ENCODE measurements at places on chromosomes 16 and 17.

GRCh38 chr17:48483471-48484131 is 47.2 kb downstream of the HOXB1 start:
- no peak for DNase-seq

DNA sequence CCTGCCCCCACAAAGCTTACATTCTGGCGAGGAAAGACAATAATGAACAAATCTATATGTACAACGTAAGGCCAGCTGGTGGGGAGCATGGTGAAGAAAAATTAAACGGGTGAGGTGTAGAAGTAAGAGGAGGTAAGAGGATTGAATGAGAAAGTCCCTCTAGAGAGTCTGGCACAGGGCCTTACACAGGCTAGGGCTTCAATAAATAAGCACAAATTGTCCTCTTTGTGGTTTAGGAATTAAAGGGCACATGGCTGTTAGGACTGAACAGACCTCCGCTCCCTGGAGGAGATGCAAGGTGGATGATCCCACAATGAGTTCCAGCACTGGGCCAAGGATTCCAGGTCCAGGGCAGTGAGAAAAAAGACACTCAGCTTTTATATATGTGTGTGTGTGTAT is 43.1 kb upstream of the HAPSTR1 start:
- no peak for DNase-seq

DNA sequence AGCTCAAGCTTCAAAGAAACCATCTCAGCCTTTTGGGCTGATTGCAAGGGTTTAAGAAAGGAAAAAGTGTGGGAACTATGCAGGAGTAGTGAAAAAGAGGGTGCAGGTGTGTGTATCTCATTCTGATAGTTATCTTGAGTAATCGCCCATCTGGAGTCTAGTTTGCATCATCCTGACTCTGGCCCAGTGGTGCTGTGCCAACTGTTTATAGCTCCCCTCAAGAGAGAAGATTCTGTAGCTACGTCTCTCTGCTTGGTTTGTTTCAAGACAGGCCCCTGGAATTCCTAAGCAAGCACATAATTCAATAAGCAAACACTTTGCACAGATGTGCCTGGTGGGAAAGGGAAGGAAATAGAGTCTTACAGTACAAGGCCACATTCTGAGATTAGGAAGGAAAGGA is 144.4 kb downstream of the HAPSTR1 start:
- DNase-seq = no peak

DNA sequence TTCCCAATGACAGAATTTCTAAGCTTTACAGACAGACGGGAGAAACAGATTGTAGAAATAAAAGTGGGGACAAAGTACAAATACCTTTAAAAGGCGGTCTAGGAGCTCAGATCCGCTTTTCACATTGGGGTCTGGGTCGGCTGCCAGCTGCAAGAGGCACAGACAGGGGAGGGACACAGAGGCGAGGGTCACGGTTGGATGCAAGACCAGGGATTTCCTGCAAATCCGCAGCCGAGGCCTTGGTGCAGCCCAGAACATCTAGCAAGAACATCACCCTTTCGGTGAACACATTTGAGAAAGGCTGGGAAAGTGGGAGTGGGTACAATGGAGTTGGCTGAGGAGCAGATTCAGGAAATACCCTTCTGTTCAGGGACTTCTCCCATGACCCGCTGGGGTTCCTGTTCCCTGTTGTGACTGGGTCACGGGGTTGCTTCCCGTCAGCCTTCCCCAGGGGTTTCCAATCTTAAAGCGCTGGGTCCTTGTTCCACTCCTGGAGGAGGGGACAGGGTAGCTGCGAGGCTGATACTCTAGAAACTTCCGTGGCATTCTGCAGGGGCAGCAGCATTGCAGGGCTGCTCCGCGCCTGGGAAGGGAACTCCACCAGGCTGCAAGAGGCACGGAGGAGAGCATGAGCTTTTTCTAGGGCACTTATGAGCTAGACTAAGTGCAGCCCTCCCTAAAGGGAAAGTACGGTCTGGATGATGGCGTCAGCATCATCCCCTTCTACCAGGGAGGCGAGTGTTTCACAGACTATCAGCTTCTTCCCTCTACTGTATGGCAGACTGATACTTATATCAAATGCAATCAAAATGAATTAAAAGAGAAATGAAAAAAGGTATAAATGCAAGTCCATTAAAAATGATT is 16.0 kb downstream of the VAC14 start:
- no peak for DNase-seq

DNA sequence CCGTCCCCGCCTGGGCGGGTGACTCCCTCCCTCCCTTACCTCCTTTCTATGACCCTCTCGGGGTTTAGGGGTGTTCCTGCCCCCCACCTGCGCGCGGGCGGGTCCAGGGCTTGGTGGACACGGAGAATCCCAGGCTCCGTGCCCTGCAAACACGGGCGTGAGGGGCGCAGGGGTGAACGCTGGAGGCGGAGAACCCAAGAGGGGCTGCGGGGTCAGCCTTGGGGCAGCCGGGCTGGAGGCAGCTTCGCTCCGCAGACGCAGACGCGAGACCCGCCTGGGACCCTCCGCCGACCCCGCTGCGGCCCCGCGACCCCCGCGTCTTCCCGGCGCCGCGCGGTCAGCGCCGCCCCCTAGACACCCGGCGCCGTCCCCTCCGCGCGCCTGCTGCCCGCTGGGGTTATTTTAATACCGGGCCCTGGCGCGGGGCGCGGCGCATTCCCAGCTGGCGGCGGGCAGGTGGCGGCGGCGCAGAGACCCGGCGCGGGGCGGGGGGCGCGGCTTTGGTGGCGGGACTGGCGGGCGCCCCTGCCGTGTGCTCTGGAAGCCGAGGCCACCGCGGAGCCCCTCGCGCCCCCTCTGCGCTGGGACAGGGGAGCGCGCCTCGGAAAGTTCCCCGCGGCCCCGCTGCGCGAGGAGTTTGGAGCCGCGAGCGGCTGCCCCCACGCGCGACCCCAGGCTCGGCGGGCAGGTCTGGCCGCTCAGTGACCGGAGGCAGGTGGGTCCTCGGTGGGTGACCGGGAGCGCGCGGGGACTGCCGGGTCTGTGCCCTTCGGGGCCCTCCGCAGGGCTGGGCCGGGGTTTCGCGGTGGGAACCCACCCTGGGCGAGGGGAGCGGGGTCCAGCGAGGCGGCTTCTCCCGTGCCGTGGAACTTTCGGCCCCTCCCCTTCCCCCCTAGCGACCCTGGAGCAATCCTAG is at the start of gene UTS2R:
Gene UTS2R (plus strand): TSS at position 433 of the 916 bp plus-strand sequence. CDS start 2,560 bp downstream, outside the sequence.
- DNase-seq = no peak

DNA sequence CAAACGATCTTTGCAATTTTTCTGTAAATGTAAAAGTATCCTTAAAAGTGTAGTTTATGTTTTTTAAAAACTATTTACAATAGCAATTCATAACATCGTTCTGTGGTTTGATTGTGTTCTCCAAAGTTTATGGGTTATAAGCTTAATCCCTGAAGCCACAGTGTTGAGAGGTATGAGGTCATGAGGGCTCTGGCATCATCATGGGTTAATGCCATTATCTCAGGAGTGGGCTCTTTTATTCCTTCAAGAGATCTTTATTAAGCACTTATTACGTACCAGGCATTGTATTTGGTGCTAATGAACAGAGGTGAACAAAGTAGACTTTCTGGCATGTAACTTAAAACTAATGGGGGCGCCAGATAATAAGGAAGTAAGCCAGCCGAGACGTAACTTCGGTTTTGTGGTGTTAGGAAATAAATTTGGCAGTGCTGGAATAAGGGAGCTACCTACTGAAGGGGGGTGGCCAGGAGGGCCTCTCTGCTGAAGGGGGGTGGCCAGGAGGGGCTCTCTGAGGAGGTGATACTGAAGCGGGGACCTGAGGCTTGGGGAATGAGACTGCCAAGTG is 158.1 kb downstream of the VPS53 start:
- DNase-seq = no peak

DNA sequence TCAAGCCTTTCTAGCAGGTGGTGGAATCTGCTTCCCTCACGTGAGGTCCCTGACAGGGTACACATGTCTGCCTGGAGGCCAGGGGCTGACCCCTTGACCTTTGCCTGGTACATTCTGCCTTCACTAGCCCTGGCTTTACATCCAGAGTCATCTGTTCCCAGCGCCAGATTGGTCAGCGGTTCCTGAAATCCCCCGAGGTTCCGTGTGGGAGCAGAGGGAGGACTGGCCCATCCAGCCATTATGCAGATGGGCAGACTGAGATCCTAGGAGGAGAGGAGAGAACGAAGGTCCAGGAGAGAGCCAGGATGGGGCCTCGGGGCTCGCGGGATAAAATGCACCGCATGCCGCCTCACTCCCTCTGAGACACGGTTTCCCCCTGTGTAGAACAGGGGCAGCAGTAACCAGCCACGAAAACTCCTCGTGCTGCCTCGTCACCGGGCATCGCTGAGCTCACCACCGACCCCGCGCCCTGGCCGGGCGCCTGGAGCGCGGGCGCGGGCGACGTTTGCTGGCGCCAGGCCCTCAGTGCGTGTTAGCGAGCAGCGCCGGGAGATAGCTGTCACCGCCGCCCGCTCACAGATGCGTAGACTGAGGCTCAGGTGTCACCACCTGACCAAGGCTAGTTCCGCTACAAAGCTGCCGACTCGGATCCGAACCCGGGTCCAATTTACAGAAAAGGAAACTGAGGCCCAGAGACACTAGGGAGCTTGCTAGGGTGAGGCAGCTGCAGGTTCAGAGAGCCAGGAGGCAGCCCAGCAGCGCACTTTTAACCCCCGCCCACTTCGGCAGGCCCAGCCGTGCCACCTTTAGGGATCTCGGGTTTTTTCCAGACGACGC is 811 bp upstream of the MAP2K3 start:
- no peak for DNase-seq

- peak; percentile 31 for DNase-seq
Measured at GRCh38 chr16:1990351-1991134, 773 bp downstream of the SYNGR3 start.

- DNase-seq = no peak
Measured at GRCh38 chr16:17930280-17930679, 406.3 kb downstream of the NPIPA8 start.

DNA sequence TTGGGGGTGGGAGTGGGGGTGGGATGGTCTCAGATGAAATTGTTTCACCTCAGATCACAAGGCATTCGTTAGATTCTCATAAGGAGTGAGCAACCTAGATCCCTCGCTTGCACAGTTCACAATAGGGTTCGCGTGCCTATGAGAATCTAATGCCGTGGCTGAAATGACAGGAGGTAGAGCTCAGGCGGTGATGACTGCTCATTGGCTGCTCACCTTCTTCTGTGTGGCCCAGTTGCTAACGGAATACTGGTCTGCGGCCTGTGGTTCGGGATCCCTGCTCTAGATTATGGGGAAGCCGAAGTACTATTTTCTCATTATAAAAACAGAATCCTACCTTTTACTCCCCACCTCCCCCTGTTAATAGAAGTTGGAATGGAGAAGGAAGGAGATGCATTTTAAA is 18.9 kb downstream of the CLTC start:
- DNase-seq = no peak

- no peak for DNase-seq
Measured at GRCh38 chr17:28110184-28110583, 67.7 kb downstream of the NLK start.

- DNase-seq = no peak
Measured at GRCh38 chr16:47250983-47251382, 107.2 kb upstream of the NETO2 start.

GRCh38 chr17:77857613-77858012 is 100.9 kb upstream of the TNRC6C start:
- DNase-seq = no peak

DNA sequence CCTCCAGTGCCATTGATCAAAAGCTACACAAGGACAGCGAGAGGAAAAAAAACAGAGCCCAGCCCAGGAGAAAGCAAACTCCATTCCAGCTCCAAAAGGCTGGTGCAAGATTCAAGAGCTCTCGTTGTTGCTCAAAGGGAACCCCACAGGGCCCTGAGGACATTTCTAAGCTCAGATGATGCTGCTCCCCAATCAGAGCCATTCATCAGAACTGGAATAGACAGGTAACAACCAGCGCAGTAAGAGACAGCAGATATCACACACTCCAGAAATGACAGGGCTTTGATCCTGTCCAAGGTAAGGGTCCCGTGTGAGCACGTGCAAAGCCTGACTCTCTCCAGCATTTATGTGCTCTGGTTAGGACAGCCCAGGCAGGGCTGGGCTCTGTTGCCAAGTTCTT is 20.1 kb downstream of the PMP22 start:
- DNase-seq = no peak

DNA sequence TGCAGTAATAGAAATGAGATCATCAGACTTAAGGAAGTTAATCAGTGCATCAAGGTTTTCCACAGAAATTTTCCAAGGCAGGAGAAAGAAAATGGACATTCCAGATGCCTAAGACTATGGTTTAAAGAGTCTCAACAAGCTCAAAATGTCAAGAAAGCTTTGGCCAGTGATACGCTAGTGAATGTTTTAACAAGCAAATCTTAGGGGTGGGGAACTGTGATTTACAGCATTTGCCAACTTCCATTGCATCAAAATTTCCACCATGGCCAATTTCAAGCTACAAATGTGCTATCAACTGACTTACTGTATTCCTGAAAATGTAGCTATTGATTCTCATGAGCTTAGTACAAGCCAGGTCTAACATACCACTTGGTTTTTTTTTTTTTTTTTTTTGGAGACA is 82.4 kb upstream of the CLEC3A start:
- DNase-seq = no peak

DNA sequence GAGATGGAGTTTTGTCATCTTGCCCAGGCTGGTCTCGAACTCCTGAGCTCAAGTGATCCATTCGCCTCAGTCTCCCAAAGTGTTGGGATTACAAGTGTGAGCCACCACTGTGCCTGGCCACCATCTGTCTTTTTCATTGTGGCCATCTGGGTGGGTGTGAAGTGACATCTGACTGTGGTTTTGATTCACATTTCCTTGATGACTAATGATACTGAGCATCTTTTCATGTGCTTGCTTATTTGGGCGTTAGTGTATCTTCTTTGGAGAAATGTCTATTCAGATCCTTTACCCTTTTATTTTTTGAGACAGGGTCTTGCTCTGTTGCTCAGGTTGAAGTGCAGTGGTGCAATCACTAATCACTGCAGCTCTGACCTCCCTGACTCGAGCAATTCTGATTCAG is 53.9 kb upstream of the ERN1 start:
- DNase-seq = no peak

- no peak for DNase-seq
Measured at GRCh38 chr16:30027588-30028437, 3.3 kb downstream of the TLCD3B start.

DNA sequence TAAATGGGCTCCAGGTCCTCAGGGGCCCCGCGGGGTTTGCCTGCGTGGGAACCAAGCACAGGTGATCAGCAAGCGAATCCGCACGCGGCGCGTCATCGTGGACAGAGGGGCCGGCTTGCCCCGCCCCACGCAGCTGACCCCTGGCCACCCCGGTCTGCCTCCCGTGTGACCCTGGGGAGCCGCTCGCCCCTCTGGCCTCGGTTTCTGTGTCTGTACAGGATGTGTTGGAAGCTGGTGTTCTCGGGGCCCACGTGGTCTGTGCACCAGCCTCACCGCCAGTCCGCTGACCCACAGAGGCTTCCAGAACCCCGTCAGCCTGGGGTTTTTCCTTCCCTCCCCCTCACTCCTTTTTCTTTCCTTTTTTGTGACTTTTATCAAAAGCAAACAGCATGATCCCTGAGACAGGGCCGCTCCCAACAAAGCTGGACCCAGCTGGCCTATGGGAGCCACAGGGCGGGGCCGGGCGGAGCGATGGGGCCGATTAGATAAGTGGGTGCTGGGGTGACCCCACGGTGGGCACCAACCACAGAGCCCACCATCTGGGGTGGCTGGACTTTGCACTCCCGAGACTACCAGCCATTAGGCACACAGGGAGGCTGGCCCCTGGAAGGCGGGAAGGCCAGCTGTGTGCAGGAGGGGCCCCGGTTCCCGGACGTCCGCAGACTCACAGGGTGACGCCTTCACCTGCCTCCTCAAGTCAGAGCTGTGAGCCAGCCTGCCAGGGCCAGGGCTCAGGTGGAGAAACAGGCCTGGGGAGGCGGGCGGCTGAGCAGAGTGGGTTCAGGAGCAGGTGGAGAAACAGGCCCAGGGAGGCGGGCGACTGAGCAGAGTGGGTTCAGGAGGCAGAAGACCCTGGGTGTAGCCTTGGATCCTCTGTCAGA is 56.0 kb downstream of the ZFPM1 start:
- no peak for DNase-seq

- no peak for DNase-seq
Measured at GRCh38 chr17:48854774-48855476, 24.1 kb downstream of the CALCOCO2 start.
